Cardiac muscle cell (in vitro differentiated cells and primary cell): ENCODE measurements at places on chromosomes 6 and 20. TPM values are rescaled to one million over a fixed set of nuclear protein-coding genes. Genes with fewer than 3 reads are reported as not detected.

Gene HEY2
- polyA plus RNA-seq: 54.1 and 166 TPM in 2 replicates

Gene ADGRF4
- not detected in 2 replicates for polyA plus RNA-seq

Gene BMP6
- not detected in 2 replicates for polyA plus RNA-seq

Gene WFDC12
- polyA plus RNA-seq: not detected in 2 replicates

Gene SCRT2
- polyA plus RNA-seq: not detected in 2 replicates
